ENCODE measurements at places on chromosomes 11 and 22.

DNA sequence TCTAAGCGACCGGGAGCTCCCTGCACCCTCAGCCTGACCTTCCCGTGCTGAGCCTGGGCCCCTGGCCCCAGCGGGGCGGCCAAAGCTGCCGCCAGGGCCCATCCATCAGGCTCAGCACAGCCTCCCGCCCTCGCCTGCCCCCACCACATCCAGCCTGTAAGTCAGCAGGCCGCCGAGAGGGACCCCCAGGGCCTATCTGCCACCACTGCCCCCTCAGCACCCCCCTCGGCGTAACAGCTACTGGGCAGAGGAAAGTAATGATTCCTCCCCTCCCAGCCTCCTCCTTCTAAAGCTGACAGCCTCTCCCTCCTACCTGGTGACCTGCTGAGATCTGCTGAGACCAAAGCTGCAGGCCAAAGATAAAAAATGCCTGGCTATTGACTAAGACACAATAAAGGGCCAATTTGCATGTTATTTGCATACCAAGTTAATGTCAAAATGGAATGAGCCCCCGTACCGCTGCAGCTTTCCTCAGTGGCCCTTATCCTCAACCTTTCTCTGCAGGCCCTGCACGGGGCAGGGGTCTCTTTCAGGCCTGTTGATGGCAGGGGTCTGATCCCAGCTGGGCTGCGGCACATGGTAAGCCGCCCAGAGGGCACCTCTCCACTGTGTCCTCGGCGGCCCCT lies 51.6 kb downstream of the RPUSD4 start:
- no peak overlapping the region for H3K4me3 ChIP-seq
- no peak overlapping the region for H3K27ac ChIP-seq
- H3K4me1 ChIP-seq = no peaks in the 10 kb centered on the region

- no peaks in the 10 kb centered on the region for H3K36me3 ChIP-seq
- H3K4me3 ChIP-seq = peak overlapping the region; percentile 22
- peak overlapping the region; percentile 54 for H3K27ac ChIP-seq
- no peaks in the 10 kb centered on the region for H3K27me3 ChIP-seq
- peak; percentile 54 for DNase-seq
Measured at GRCh38 chr11:13207665-13208594, 69.7 kb upstream of the BMAL1 start.

- H3K36me3 ChIP-seq = no peaks in the 10 kb centered on the region
- H3K27me3 ChIP-seq = no peaks in the 10 kb centered on the region
- H3K4me1 ChIP-seq = no peaks in the 10 kb centered on the region
- no peak for DNase-seq
- no peak overlapping the region for H3K4me3 ChIP-seq
- no peak overlapping the region for H3K27ac ChIP-seq
Measured at GRCh38 chr11:128949791-128950454, 7.3 kb upstream of the TP53AIP1 start.

DNA sequence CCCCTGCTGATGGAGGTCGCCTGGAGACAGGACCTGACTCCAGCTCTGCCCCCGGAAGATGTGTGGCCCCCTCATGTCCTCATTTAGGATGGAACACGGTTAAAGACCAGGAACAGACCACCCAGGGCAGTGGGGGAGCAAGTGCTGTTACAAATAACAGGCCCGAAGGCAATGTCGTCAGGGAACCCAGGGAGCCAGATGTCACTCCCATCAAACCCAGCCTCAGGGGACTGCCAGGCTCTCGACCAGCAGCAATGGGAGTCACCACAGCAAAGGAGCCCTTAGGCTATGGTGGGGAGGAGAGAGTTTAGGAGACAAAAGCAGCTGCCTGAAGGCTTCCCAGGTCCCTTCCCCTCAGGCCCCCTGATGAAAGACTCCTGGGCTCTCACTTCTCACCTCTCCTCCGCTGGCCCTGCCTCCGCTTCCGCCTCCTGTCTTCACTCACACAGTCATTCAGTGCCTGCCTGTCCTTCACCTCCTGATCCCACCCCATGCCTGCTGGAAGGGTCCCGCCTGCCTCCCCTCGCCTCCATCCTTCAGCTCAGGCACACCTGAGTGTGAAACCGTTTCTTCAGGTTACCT lies 4.4 kb downstream of the RPS19BP1 start:
- peaks cover 45% of the 10 kb centered on the region for H3K4me1 ChIP-seq
- no peaks in the 10 kb centered on the region for H3K36me3 ChIP-seq
- H3K27me3 ChIP-seq = no peaks in the 10 kb centered on the region

DNA sequence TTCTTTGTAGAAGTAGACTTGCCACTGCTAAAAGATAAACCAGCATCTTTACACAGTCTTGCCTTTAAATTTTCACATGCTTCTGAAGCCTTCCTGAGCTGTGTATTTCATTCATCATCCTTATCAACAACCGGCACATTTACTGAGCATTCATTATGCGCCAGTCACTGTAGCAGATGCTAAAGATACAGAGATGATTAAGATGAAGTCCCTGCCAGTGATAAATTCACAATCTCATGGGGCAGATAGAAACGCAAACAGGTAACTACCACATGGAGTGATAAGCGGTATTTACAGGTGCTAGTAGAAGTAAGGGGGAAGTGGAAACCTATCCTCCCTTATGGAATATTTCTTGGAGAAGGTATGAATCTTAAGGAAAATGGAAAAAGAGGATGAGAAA lies 67.2 kb downstream of the PRCP start:
- no peak overlapping the region for H3K4me3 ChIP-seq
- H3K4me1 ChIP-seq = no peaks in the 10 kb centered on the region
- H3K36me3 ChIP-seq = no peaks in the 10 kb centered on the region
- no peak overlapping the region for H3K27ac ChIP-seq

DNA sequence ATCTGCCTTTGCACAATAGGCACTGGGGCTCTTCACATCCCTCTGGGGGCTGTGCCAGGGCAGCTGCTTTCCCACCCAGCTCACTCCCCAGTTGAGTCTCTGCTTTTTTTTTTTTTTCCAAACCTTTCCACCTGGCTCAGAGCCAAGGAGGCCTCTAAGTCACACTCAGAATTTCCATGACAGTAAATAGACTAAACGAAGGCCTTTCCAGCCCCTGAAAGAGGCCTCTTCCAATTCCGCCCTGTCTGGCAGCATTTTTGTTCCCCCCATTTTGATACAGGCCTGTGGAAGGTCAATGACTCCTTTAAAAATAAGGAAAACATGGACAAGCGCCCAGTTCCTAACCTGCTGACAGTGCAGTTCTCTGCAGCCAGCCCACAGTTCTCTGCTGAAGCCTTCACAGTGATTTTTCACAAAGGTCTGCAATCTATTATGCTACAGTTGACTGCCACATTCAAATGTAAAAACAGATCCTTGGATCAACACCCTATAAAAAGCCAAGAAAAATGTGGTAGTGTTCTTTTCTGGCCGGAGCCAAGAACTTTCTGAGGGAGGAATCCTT lies 107.5 kb upstream of the SESN3 start:
- peak; percentile 50 for DNase-seq
- peak overlapping the region; percentile 53 for H3K27ac ChIP-seq
- no peak overlapping the region for H3K4me3 ChIP-seq
- H3K36me3 ChIP-seq = no peaks in the 10 kb centered on the region

DNA sequence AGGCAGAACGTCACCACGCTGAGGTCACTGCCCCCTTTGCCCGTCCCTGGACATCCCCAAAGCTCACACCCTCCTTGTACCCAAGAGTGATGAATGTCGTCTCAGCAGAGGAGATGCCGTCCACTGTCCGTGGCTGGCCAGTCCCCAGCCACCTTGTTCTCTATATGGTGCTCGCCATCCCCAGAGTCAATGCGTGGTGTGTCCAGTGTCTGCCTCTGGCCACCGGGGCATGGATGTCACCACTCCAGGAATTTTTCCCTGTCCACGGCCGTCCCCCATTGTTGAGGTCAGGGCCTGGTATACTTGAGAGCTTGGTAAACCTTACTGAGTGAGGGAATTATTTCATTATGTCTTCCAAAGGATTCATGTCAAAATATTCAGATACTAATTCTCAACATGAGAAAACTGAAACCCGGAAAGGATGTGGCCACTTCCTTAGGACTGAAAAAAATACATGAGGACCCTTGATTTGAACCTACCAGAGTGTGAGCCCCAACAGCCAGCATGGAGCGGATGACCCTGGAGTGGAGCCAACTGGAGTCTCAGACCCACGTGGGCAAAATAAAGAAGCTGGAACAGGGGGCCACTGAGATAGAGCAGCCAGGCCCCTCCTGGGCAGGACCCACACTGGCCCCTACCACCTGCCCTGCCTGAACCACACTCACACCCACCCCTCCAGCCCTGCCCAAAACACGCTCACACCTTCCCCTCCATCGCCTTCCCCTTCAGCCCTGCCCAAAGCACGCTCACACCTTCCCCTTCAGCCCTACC lies 376.4 kb downstream of the BRD1 start:
- DNase-seq = no peak
- H3K4me1 ChIP-seq = no peaks in the 10 kb centered on the region
- no peaks in the 10 kb centered on the region for H3K27me3 ChIP-seq
- no peak overlapping the region for H3K27ac ChIP-seq
- H3K4me3 ChIP-seq = no peak overlapping the region
